DMS 273 treated with DMSO at 0.1 percent for 48 hours (cell line): ENCODE measurements at places on chromosomes 3 and 15.

DNA sequence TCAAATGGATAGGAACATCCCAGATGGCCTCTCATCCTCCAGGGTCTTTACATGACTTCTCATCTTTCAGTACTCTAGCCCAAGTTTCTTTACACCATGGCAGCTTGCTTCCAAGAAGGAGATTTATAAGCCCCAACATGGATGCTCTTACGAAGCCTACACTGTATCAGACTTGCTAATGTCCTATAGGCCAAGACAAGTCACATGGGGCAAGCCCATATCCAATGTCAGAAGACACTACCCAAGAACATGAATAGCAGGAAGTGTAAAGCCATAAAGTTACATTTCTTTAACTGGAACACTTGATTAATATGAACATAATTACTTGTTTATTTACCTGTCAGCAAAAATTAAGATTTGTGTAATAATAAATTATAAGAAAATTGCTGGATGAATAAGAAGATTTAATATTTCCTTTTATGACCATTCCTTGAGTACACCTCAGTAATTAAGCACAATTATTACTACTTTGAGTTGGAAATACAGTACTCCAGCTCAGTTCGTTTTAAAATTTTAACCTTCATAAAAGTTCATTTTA, 5.1 kb downstream of the SPESP1 start:
- DNase-seq, result no peak

- no peak for DNase-seq
These were observed 16.1 kb upstream of the CSPG5 start for GRCh38 chr3:47594792-47595191.

DNA sequence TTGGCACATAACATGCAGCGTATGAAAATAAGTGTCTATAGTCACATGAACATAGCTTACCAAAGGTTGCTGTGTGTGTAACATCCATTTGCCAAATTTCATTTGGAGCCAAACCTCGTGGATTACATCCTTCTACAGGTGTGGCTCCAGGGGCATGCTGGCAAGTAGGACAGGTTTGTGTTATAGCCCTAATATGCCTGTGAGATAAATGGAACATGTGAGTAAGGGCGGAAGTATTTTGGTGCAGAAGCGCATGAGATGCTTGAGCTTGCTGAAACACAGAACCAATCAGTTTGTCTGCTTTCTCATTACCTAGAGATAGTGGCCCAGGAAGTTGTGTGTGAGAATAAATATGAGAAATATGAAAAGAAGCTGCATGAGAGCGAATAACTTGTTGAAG, 21.8 kb upstream of the XCR1 start:
- no peak for DNase-seq

- DNase-seq, result peak; percentile 29
These were observed 34.1 kb upstream of the HACD2 start for GRCh38 chr3:123618768-123619484.

GRCh38 chr3:139265131-139266016, 78.4 kb upstream of the MRPS22 start:
- no peak for DNase-seq

GRCh38 chr3:186098740-186099139, 10.1 kb downstream of the ETV5 start:
- DNase-seq, result no peak

DNA sequence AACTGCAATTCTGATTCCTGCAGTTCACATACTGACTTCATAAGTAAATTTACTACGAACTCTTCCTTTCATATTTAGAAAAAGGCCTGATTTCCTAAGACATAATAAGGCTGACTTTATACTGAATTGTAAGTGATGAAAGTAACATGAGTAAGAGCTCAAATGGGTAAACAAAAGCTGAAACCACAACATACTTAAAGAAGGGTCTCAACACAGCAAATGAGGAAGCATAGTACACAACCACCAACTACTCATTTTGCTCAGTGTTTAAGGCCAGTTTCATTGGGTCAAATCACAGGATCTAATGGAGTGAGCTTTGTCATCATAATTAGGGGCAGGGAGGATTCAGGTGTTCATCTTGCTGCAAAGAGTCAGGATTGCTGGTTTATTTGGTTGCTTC, 81.4 kb downstream of the SETD2 start:
- DNase-seq, result no peak

DNA sequence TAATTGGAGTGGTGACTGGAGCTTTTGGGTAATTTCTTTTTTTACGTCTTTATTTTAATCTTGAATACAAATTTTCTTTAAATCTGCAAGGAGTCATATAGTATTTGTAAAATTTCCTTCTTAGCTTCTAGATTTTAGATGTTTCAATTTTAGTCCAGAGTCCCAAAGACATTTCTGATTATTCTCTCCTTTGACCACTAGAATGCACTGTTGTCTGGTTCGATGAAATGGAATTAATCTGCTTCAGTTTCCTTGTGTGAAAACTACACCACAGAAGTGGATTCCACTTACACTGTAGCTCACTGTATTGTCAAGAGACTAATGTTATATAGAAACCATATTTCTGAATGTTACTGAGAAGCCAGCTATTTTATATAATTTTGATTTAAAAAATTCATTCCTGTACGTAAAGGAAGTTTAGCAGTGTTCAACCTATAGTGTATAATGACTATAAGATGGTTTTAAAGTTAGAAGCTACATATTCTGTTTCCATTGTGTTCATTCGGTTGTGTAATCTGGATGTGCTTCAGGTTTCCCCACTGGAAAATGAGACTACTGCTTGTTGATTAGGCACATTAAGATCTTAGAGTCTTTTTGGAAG, 6.1 kb downstream of the GRAMD1C start:
- DNase-seq, result peak; percentile 9

- no peak for DNase-seq
These were observed 528.7 kb downstream of the ZIC1 start for GRCh38 chr3:147937891-147938290.

GRCh38 chr3:138941259-138941885, 5.6 kb downstream of the FOXL2 start:
- peak; percentile 27 for DNase-seq

- no peak for DNase-seq
These were observed 55.0 kb upstream of the DCP1A start for GRCh38 chr3:53402326-53402725.

DNA sequence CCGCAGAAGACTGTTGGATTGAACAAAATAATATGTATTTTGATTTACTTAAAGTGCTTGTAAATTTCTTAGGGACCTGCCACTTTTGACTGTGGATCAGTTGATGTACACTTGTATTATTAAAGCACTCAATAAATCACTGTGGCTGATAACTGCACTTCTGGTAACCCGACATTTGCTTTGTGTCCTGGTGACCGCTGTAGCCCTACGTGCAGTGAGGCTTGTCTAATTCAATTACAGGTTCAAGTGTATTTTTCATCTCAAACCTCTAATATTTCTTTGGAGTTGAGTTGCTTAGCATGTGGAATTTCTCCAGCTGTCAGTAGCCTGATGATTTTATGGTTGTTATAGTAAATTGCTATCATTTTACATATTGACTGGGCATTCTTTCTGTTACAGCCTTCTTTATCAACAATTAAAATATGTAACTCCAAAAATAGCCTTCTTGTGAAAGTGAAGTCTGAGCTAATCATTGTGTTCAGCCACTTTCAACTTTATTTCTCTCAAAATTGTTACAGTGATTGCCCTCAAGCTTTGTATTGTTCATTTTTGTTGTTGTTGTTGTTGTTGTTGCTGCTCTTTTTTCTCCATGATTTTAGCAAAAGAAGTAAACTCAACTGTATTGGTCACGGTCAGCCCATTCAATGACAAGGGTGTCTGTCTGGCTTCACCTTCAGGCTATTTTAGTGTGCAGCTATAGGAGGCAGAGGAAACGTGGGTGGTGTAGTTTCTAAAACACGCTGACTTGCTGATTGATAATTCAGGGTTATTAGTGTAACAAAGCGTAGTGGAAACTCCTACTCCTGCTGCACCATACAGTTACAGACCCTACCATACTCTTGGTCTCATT, 215.1 kb upstream of the UBE2E1 start:
- no peak for DNase-seq

- DNase-seq, result no peak
These were observed 69.5 kb upstream of the NEO1 start for GRCh38 chr15:72982714-72983113.

- no peak for DNase-seq
These were observed 333.7 kb downstream of the CTNNB1 start for GRCh38 chr3:41532976-41533375.

DNA sequence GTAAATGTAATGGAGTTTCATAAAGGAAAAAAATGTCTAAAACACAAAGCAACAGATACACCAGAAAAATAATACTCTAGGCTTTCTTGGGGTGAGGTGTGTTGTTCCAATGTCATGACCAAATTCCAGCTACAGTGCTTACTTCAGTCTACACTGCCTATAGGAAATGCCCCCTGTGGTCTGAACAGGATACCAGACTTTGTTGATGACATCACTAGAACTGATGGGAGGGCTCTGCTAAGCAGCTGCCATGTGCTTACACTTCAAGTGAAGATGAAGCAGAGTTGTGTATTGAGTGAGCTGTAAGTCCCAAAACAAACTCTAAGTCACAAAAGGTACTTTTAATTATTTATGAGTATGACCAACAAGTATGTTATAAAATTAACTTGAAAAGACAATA, 456.1 kb upstream of the IL12A start:
- no peak for DNase-seq

GRCh38 chr3:180433152-180433551, 168.8 kb upstream of the TTC14 start:
- no peak for DNase-seq

- no peak for DNase-seq
These were observed 15.9 kb upstream of the TUBGCP5 start for GRCh38 chr15:23055316-23055715.

DNA sequence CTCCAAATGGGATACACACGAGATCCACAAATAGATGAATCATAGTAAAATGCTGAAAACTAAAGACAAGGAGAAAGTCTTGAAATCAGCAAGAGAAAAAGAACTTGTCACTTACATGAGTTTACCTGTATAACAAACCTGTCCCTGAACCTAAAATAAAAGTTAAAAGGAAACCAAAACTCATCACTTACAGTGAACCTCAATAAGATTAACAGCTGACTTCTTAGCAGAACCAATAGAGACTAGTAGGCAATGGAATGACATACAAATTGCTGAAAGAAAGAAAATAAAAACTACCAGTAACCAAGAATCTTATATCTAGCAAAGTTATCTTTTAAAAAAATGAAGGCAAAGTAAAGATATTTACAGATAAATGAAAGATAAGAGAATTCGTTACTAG, 27.4 kb downstream of the SEC22A start:
- DNase-seq, result peak; percentile 5

- no peak for DNase-seq
These were observed 55.2 kb downstream of the ARNT2 start for GRCh38 chr15:80459380-80459779.

DNA sequence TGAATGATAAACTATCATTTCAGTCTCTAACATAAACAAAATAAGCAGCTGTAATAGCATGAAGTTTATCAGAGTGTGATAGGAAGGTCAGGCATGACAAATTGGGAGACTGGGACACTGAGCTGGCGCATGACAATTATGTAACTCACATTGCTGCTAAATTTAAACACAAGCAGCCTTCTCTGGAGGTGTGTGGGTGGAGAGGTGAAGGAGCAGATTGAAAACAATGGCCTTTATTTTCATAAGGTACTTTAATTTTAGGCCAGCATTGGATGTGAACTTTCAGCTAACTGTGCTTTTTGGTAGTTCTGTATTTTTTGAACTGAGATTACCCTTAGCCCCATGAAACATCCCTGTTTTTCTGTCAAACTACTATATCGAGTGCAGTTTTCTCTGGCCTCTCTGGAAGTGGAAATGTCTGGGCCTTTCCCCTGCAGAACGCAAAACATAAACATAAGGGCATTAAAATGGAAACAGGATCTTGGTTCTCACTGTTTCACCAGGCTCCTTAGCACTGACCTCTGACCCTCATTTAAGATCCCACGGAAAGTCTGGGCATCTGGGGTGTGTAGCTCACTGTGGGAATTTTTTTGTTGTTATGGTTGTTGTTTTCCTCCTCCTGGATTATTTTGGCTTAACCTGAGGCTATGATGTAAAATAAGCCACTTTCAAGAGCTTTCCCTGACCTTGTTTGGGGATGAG, 160.1 kb upstream of the DPH6 start:
- no peak for DNase-seq

GRCh38 chr15:47398132-47398531, 319.2 kb upstream of the SEMA6D start:
- DNase-seq, result no peak

DNA sequence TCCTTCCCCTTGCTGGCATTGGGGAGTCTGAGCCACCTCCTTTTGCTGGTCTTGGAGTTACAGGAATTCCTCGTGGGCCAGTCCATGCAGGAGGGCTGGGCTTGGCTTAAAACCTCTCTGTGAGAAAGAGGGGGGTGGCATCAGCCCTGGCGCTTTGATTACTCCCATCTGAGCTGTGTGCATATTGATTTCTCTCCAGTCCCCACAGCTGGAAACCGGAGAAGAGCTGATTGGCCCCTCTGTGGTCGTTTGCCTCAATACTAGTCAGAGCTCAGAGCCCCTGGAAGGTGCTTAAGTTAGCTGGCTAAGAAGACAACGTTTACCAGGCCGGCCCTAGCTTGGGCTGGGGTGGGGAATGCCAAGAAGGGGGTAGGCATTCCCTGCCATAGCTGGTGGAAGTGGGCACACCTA, 4.0 kb upstream of the RASGRF1 start:
- DNase-seq, result no peak

DNA sequence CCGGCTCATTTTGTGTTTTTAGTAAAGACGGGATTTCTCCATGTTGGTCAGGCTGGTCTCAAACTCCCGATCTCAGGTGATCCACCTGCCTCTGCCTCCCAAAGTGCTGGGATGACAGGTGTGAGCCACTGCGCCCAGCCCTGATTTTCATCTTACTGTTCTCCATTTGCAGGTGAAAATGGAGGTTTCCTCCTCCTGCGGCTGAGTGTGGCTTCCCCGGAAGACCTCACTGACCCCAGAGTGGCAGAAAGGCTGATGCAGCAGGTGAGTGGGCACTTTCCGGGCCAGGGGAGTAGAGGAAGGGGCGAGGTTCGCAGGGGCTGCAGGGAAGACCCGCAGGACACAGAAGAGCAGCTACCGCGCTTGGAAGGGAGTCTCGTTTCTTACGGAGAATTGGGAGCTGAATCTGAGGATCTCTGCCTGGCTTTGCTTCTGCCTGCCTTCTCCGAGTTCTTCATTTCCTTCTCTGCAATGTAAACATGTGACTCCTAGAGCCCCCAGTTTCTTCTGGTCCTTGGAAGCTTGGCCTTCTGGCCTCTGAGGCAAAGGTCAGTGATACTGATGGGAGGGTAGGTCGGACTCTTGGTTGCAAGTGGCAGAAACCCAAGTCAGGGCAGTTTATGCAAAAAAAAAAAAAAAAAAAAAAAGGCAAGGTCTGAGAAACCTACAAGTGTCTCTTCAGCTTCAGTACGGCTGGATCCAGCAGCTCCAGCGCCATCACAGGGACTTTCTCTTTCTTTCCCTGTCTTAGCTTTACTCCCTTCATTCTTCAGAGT, 8.9 kb downstream of the MUC20 start:
- DNase-seq, result no peak

GRCh38 chr3:184565421-184566211, 4.0 kb downstream of the EPHB3 start:
- no peak for DNase-seq

- no peak for DNase-seq
These were observed 795 bp upstream of the SCAANT1 start for GRCh38 chr3:63912768-63913588.
